LHCN-M2 (cell line): ENCODE measurements at places on chromosomes 6 and 20. TPM values are rescaled to one million over a fixed set of nuclear protein-coding genes. Genes with fewer than 3 reads are reported as not detected.

The SULF2 gene
- total RNA-seq = 2.4 and 3.2 TPM in 2 replicates

The OR2H2 gene
- not detected in 2 replicates for total RNA-seq

The RSPH4A gene
- 0.26 and 0.57 TPM in 2 replicates for total RNA-seq

The CALHM6 gene
- total RNA-seq = 2.7 and 3.9 TPM in 2 replicates

The DEF6 gene
- 0.06 and 0.13 TPM in 2 replicates for total RNA-seq

The LATS1 gene
- total RNA-seq = 11.9 and 17.1 TPM in 2 replicates

The CNKSR3 gene
- 4.4 and 5.6 TPM in 2 replicates for total RNA-seq

The B4GALT5 gene
- 29.1 and 31.5 TPM in 2 replicates for total RNA-seq

The LY6G6F gene
- not detected in 2 replicates for total RNA-seq

The PNLDC1 gene
- total RNA-seq = not detected in 2 replicates

The SLPI gene
- total RNA-seq = not detected in 2 replicates

The IPCEF1 gene
- total RNA-seq = not detected in 2 replicates

DNA sequence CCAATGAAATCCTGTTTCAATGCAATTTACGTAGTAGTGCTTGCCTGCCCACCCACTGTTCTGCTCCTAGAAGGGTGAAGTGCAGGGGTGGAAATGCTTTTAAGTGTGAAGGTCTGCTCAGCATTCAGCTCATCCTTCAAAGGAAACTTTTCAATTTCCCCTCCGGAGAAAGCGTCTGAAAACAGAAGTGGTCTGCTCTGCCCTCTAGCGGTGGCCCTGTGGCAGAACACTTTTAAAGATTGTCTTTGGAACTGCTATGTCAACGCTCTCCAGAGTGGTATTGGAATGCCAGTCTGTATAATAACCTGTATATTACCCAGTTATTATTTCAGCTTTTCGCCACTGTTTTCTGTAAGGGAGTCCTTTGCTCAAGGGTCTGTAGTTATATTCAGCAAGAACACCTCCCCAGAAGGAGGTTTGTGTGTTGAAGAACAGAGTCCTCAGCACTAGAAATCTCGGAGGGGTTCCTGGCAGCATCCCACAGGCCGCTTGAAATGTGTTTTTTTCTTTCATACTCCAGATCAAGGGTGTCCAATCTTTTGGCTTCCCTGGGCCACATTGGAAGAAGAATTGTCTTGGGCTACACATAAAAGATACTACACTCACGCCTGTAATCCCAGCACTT, 63.1 kb upstream of the KLHL31 start:
- DNase-seq = peak; percentile 36

DNA sequence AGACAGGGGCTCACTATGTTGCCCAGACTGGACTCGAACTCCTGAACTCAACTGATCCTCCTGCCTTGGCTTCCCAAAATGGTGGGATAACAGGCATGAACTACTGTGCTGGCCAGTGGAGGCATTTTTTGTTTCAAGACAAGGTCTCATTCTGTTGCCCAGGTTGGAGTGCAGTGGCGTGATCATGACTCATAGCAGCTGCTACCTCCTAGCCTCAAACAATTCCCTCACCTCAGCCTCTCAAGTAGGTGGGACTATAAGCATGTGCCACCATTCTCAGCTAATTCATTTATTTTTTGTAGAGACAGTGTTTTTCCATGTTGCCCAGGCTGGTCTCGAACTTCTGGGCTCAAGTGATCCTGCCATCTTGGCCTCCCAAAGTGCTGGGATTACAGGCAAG, 17.2 kb downstream of the ENPP3 start:
- DNase-seq = peak; percentile 34

GRCh38 chr6:46901882-46902314, 19.8 kb downstream of the ADGRF5 start:
- no peak for DNase-seq

GRCh38 chr6:147942363-147942762, 400.3 kb upstream of the SASH1 start:
- DNase-seq = no peak

DNA sequence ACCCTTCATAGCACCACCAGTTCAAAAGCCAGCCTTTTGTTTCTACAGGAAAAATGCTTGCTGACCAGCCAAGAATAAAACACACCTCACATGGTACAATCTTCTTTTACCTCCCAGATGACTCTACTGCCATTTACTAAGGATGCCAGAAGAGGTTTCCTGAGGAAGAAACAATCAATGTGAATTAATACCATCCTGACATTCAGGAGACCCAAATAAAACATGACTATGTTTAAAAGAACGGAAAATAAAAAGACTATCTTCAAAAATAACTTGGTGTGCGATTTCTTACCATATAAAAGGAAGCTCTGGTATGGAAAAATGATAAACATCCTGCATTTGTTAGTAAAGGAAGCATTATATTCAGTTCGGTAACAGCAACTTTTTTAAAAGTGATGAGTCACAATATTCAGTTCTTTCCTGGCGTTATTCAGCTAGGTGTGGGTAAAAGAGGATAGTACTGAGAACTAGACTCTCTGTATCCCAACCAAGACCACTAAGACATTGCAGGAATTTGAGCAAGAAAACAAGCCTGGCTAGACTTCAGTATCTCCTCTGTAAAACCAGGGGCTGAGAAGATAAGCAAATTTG, 16.3 kb downstream of the COL21A1 start:
- DNase-seq = no peak

DNA sequence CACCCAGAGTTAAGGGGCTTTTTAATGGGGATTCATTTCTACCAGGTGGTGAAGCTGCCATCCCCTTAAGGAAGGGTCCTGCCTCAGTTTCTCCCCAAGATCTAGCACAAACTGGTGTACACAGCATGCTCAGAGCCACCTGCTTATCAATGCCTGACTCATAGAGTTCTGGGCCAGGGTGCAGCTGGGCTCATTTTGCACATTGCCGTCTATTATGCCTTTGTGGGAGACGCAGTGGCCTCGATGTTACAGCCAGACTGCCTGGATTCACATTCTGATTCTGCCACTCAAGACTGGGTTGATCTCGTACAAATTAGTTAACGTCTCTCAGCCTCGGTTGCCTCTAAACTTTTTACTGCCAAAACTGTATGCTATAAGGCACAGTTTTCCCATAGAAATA, 365.7 kb downstream of the ZFAND3 start:
- no peak for DNase-seq

DNA sequence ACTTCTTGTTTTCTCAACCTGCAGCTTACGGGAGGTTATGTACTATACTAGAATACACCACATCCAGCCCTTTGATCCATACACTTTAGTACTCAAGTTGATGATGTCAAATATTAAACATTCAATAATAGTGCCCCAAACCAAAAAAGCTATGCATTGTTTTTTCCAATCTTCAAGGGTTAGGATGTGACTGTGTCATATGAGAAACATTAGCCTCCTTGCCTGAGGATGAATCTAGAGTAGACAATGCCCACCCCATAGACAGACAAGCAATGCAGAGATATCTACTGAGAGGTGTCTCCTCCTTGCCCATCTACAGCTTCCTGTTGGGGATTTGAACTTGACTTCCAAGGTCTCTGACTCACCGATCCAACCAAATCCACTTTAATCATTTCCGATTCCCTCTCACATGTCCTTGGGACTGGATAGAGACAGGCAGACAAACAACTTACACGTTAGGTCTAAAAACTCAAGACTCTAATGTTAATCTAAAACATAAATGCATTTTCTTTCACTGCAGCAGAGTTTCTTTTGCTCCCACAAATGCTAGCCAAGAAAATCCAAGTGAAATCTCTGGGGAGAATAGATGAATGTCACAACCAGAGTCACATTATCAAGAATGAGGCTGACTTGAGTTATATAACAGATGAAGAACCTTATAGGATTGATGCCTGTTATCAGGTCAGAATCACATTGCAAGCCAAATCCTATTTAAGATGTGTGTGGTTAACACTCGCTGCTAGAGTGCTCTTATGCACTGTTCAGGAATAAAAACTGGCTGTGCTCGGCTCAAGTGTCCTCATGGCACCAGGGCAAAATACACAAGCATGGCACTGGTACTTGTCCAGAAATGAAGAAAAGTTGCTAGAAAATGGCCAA, 75.5 kb upstream of the TNFAIP3 start:
- no peak for DNase-seq

GRCh38 chr6:26006086-26006939, 43.7 kb downstream of the TRIM38 start:
- peak; percentile 80 for DNase-seq

- peak; percentile 28 for DNase-seq
Measured at GRCh38 chr20:16821211-16822089, 73.3 kb downstream of the OTOR start.

GRCh38 chr6:56961151-56961550, 6.2 kb downstream of the BEND6 start:
- peak; percentile 51 for DNase-seq

GRCh38 chr6:157597461-157598312, 216.7 kb downstream of the ZDHHC14 start:
- DNase-seq = peak; percentile 14

DNA sequence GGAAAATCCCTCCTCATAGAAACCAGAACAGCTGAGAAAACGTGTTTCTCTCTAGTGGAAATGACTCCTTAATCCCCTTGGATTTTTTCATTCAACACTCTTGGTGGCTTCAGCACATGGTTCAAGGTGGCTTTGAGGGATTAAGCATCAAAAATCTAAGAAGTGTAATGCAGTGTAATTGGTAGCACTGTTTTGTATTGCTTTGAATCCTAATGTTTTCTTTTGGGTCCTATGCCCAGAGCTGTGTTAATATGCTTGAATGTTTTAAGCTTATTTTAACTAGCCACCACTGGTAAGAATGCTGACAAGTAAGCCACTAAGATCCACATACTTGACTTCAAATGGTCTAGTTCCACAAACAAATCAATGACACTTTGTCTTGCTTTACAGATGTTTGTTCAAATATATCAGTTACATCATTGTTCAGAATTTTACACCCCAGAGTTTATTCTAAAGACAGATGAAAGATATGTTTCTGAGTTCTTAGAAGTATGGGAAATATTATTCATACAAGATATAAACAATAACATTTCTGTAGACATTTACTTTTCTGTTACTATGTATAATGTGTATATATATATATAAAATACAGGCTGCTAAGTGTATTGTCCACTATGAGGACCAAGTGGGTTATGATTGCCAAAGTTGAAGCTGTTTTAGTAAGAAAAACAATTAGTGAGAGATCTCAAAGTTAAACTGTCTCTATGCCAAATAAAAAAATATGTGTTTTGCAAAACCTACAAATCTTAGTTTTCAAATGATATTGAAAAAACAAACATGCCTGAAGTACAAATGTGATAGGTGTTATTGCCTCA, 220.8 kb downstream of the OGFRL1 start:
- peak; percentile 89 for DNase-seq

GRCh38 chr6:37372116-37372515, 18.3 kb downstream of the RNF8 start:
- DNase-seq = no peak
